Gastrocnemius medialis (tissue), 4 donors: ENCODE measurements at places on chromosomes 13 and 19. TPM values are rescaled to one million over a fixed set of nuclear protein-coding genes. Genes with fewer than 3 reads are reported as not detected.
A peak's percentile ranks its signal among the peaks of the same experiment; 100 is the strongest.

The CAPS gene
- 2.4 TPM for total RNA-seq

- no peaks in the 10 kb centered on the region for H3K4me1 ChIP-seq
- no peak overlapping the region for H3K27ac ChIP-seq
- DNase-seq = no peak
- no peaks in the 10 kb centered on the region for H3K36me3 ChIP-seq
- H3K4me3 ChIP-seq = no peak overlapping the region
These were observed 33.9 kb downstream of the ACTL9 start for GRCh38 chr19:8664671-8665057.

GRCh38 chr13:42056583-42056982 is 8.1 kb downstream of the DGKH start:
- peaks cover 9% of the 10 kb centered on the region for H3K4me1 ChIP-seq
- H3K4me3 ChIP-seq = no peak overlapping the region
- H3K27me3 ChIP-seq = no peaks in the 10 kb centered on the region
- no peak overlapping the region for H3K27ac ChIP-seq

DNA sequence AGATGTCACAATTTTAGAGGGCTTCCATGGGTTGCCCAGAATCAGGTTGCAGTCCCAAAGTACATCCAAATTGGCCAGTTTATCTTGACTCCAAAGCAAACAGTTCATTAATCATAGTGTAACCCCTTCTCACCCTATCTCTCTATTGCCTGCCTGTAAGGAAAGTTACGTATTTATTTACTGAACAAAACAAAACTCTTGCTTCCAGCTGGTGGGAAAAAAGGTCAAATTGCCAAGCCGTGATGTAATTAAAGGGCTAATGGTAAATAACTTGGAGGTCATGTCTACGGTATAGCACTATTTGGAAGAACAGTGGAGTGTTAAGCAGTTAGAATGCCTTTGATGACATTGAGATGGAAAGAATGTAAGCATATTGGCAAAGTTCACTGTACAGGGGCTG is 214.0 kb downstream of the DLEU7 start:
- no peak for DNase-seq
- H3K36me3 ChIP-seq = no peaks in the 10 kb centered on the region
- H3K4me3 ChIP-seq = no peak overlapping the region
- H3K4me1 ChIP-seq = no peaks in the 10 kb centered on the region

DNA sequence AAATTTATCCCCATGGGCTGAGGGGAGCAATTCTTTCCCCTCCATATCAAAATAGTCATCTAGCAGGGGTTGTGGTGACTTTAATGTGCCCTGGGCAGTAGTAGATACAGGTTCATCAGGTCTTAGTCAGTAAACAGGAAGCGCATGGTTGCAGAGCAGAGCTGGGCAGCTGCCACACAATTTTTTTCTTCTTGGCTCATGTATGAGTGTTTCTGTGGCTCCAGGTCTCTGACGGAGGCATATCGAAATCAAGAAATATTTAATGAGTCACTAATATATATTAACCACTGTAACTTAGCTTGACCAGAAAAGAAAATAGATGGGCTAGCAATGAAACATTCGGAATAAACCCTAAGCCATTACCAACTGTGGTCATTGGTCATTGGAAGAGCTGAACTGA is 68.4 kb upstream of the UBL3 start:
- DNase-seq = no peak
- no peaks in the 10 kb centered on the region for H3K27me3 ChIP-seq
- H3K36me3 ChIP-seq = no peaks in the 10 kb centered on the region
- H3K4me3 ChIP-seq = no peak overlapping the region
- H3K4me1 ChIP-seq = peaks cover 17% of the 10 kb centered on the region

DNA sequence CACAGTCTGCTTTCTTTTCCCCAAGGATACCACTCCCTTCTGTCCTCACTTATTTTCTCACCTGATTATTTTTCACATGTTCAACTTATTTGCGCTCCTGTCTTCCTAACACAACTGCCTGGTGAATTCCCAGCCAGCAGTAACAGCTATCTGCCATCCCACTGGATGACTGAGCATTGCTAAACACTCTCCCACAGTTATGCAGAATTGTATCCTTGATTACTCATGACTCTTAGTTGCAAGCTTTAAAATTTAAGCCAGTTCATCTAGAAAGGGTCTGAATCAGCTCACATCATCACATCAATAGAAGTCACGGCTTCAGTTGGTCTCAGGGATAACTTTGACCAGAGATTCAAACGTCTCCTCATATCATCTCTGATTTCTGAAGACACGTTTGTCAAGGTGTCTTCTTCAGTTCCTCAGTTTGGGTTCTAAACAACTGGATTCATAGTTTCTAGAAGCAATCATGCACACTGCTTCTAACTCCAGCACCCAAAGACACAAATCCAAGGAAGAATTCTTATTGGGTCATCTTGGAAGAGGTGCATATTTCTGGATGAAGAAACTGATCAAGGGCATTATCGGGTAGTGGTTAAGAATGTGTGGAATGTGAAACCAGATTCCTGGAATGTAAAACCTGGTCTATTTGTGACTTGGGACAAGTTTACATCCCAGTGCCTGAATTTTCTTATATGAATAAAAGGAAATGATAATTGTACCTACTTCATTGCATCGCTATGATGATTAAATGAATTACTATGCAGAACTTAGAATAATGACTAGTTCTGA is 13.9 kb upstream of the DACH1 start:
- H3K4me1 ChIP-seq = peaks cover 5% of the 10 kb centered on the region
- DNase-seq = no peak
- H3K27me3 ChIP-seq = no peaks in the 10 kb centered on the region
- H3K27ac ChIP-seq = no peak overlapping the region
- no peaks in the 10 kb centered on the region for H3K36me3 ChIP-seq

The SIX5 gene
- 12.2 TPM for total RNA-seq

The BRCA2 gene
- total RNA-seq = 0.18 TPM

DNA sequence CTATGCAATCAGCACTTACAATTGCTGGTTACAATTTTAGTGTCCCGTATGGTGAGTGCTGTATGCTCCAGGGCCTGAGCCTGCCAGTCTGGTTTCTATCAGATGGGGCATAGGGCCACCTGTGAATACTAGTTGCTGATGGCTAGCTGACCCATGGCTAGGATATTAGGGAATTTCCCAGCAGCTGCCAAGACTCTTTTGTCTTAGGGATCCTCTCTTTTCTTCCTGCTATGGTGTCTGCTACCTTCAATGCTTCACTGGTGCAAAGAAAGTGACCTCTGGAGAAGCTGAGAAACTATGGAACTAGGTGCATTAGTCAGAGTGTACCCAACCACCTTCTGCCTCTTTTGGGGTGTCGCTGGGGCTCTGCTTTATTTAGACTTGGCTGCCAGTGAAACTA is 11.6 kb downstream of the CCDC169 start:
- DNase-seq = no peak
- H3K4me1 ChIP-seq = no peaks in the 10 kb centered on the region
- no peaks in the 10 kb centered on the region for H3K27me3 ChIP-seq
- H3K4me3 ChIP-seq = no peak overlapping the region
- H3K36me3 ChIP-seq = no peaks in the 10 kb centered on the region

DNA sequence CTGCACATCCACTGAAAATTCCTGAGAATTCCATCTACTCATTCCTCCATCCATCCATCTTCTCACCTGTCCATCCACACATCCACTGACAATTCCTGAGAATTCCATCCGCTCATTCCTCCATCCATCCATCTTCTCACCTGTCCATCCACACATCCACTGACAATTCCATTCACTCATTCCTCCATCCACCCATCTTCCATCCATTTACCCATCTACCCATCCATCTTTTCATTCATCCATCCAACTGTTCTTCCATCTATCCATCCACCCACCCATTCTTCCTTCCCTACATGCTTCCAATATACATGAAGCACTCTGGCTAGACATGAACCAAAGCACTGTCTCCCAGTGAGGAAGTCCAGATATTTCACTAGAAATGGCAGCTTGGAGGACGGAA is 15.6 kb downstream of the TRPM4 start:
- no peak for DNase-seq
- no peak overlapping the region for H3K27ac ChIP-seq
- H3K36me3 ChIP-seq = peaks cover 52% of the 10 kb centered on the region
- H3K27me3 ChIP-seq = no peaks in the 10 kb centered on the region

The A1BG gene
- total RNA-seq = 4.5 TPM

- no peaks in the 10 kb centered on the region for H3K27me3 ChIP-seq
- no peaks in the 10 kb centered on the region for H3K36me3 ChIP-seq
- no peak for DNase-seq
- no peak overlapping the region for H3K4me3 ChIP-seq
- H3K4me1 ChIP-seq = no peaks in the 10 kb centered on the region
These were observed 128.0 kb upstream of the VSTM2B start for GRCh38 chr19:29397748-29398147.

The ATP4B gene
- not detected for total RNA-seq

GRCh38 chr19:46133101-46133627 is 8.7 kb upstream of the IGFL3 start:
- H3K27me3 ChIP-seq = no peaks in the 10 kb centered on the region
- H3K4me3 ChIP-seq = no peak overlapping the region
- DNase-seq = peak; percentile 5
- no peak overlapping the region for H3K27ac ChIP-seq
- no peaks in the 10 kb centered on the region for H3K36me3 ChIP-seq

GRCh38 chr19:19540715-19541515 is 2.9 kb downstream of the CILP2 start:
- no peak overlapping the region for H3K4me3 ChIP-seq
- no peaks in the 10 kb centered on the region for H3K4me1 ChIP-seq
- no peak overlapping the region for H3K27ac ChIP-seq
- no peak for DNase-seq
- no peaks in the 10 kb centered on the region for H3K36me3 ChIP-seq

DNA sequence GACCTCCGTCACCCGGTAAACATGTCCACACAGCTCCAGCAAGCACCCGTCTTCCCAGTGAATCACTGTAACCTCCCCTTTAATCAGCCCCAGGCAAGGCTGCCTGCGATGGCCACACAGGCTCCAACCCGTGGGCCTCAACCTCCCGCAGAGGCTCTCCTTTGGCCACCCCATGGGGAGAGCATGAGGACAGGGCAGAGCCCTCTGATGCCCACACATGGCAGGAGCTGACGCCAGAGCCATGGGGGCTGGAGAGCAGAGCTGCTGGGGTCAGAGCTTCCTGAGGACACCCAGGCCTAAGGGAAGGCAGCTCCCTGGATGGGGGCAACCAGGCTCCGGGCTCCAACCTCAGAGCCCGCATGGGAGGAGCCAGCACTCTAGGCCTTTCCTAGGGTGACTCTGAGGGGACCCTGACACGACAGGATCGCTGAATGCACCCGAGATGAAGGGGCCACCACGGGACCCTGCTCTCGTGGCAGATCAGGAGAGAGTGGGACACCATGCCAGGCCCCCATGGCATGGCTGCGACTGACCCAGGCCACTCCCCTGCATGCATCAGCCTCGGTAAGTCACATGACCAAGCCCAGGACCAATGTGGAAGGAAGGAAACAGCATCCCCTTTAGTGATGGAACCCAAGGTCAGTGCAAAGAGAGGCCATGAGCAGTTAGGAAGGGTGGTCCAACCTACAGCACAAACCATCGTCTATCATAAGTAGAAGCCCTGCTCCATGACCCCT is 9.0 kb upstream of the CEACAM5 start:
- no peak for DNase-seq
- no peaks in the 10 kb centered on the region for H3K27me3 ChIP-seq
- H3K4me1 ChIP-seq = no peaks in the 10 kb centered on the region
- H3K36me3 ChIP-seq = no peaks in the 10 kb centered on the region
- H3K4me3 ChIP-seq = no peak overlapping the region
